Skeletal muscle cell (primary cell): ENCODE measurements at places on chromosomes 2 and 18.

GRCh38 chr2:136394136-136395060 is 276.4 kb upstream of the CXCR4 start:
- no peak for DNase-seq

- no peak for DNase-seq
These were observed 200.6 kb upstream of the MEX3C start for GRCh38 chr18:51398104-51398503.

DNA sequence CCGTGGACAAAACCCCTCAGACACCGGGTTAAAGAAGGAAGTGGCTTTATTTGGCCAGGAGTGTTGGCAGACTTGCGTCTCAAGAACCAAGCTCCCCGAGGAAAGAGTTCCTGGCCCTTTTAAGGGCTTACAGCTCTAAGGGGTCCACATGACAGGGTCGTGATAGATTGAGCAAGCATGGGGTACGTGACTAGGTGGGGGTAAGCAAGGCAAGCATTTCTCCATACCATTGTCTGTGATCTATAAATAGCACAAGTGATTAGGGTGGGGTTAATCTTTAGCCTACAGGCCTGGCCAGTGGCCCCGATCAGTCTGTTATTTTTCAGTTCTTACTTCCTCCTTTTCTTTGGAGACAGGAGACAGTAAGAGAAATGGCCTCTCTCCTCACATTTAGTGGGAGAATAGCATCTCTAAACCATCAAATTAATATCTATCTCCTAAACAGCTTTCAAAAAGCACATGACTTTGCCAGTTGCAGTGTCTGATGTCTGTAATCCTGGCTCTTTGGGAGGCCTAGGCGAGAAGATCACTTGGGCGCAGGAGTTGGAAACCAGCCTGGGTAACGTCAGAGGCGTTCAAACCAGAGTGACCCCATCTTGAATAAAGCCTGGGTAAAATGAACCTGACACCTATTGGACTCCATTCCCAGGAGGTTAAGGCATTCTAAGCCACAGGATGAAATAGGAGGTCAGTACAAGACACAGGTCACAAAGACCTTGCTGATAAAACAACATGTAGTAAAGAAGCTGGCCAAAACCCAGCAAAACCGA is 18.3 kb upstream of the CNOT11 start:
- DNase-seq, result no peak

DNA sequence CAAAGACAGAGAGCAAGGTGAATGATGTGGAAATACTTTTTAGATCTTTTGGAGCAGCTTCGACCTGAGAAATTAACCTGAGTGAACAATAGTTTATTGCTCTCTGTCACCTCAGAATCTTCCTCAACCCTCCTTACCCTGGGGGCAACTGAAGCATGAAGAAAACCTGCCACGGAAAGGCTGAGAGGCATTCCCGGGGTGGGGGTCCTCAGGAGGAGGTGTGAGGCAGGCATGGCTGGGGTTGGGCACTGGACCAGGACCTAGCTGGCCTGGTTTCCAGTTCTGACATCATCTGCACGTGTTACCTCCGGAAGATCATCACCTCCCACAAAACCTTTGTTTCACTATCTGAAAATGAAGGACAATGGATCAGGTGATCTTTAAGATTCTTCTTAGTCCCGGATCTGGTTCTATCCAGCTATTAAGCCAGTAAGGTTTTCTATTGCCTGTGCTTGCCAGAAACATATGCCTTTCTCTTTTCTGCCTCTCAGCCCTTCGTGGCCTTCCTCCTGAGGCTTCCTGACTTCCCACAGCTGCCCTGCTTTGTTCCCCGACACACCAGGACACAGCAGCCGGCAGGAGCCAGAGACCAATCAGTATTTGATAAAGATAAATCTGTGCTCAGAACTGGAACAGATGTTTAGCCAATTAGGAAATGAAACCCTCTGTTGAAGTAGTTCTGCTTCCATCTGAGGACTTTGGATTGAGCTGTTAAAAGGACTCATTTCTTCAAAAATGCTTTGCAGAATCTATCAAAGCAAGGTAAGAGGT is 232.5 kb downstream of the TDRD15 start:
- DNase-seq, result no peak

DNA sequence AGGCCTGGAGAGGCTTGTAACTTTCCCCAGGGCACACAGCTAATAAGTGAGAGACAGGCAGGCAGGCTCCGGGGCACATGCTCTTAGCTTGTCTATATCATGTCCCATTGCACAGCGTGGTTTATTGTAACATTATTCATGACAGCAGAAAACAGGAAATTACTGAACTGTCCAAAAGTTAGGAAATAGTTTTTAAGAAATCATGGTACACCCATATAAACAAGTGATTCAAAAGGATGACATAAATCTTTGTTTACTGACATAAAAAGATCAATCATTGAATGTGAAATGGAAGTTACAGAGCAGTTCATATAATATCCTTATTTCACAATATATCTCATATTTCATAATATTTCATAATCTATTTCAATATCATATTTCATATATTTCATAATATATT is 34.3 kb upstream of the TXNDC2 start:
- no peak for DNase-seq

GRCh38 chr2:71889759-71890684 is 257.6 kb downstream of the CYP26B1 start:
- peak; percentile 71 for DNase-seq

DNA sequence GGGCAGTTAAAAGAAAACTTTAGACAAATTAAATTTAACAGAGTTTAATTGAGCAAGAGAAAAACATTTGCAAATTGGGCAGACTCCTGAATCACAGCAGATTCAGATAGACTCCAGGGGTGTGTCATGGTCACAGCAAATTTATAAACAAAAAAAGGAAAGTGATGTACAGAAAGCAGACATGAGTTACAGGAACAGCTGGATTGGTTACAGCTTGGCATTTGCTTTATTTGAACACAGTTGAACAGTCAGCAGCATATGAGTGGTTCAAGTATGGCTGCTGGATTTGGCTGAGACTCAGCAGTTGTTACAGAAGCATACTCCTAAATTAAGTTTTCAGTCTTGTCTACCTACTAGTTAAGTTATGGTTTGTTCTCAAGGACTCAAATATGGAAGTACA is 82.3 kb upstream of the NYAP2 start:
- no peak for DNase-seq
